ENCODE measurements at places on chromosomes 12 and 14. TPM values are rescaled to one million over a fixed set of nuclear protein-coding genes. Genes with fewer than 3 reads are reported as not detected.

TNS2 gene
- 161 TPM for polyA plus RNA-seq

NDUFA12 gene
- polyA plus RNA-seq: 151 TPM

CCDC197 gene
- not detected for polyA plus RNA-seq

KRT73 gene
- not detected for polyA plus RNA-seq

MORN3 gene
- polyA plus RNA-seq: 1.2 TPM

DUSP6 gene
- 20.6 TPM for polyA plus RNA-seq

DDX55 gene
- polyA plus RNA-seq: 16.2 TPM

MANSC4 gene
- polyA plus RNA-seq: 0.25 TPM

IAPP gene
- not detected for polyA plus RNA-seq

SPTB gene
- 0.84 TPM for polyA plus RNA-seq

TAOK3 gene
- polyA plus RNA-seq: 13.7 TPM

SPPL3 gene
- 87.4 TPM for polyA plus RNA-seq

FIGNL2 gene
- 0.18 TPM for polyA plus RNA-seq

NUP37 gene
- polyA plus RNA-seq: 22.5 TPM

SLC7A8 gene
- 104 TPM for polyA plus RNA-seq

NRL gene
- polyA plus RNA-seq: 0.78 TPM

C12orf60 gene
- polyA plus RNA-seq: 0.50 TPM

HRK gene
- not detected for polyA plus RNA-seq

OR6C75 gene
- polyA plus RNA-seq: not detected

LRRK2 gene
- polyA plus RNA-seq: 8.1 TPM

AICDA gene
- not detected for polyA plus RNA-seq

DCAF5 gene
- polyA plus RNA-seq: 25.4 TPM

RFC5 gene
- polyA plus RNA-seq: 20.6 TPM

TMCC3 gene
- 7.4 TPM for polyA plus RNA-seq

DIP2B gene
- 17.4 TPM for polyA plus RNA-seq

TOMM20L gene
- polyA plus RNA-seq: not detected

KCNJ8 gene
- polyA plus RNA-seq: 21.2 TPM

POLR3B gene
- polyA plus RNA-seq: 10.5 TPM

CLEC1A gene
- polyA plus RNA-seq: 13.8 TPM

FRMD6 gene
- 15.3 TPM for polyA plus RNA-seq

PRKD1 gene
- 7.7 TPM for polyA plus RNA-seq

NCAPD2 gene
- 8.8 TPM for polyA plus RNA-seq

PAX9 gene
- polyA plus RNA-seq: 0.03 TPM

CACNA2D4 gene
- polyA plus RNA-seq: 2.1 TPM

NOS1 gene
- polyA plus RNA-seq: 0.22 TPM

WSCD2 gene
- 2.6 TPM for polyA plus RNA-seq

FOXM1 gene
- 0.62 TPM for polyA plus RNA-seq

Data from ovary (tissue), 10 donors.